ENCODE measurements at places on chromosomes 2 and 18.

GRCh38 chr2:202148515-202149154 lies 75.6 kb downstream of the KIAA2012 start:
- no peak for DNase-seq

GRCh38 chr2:636641-637405 lies 40.4 kb downstream of the TMEM18 start:
- peak; percentile 90 for DNase-seq

DNA sequence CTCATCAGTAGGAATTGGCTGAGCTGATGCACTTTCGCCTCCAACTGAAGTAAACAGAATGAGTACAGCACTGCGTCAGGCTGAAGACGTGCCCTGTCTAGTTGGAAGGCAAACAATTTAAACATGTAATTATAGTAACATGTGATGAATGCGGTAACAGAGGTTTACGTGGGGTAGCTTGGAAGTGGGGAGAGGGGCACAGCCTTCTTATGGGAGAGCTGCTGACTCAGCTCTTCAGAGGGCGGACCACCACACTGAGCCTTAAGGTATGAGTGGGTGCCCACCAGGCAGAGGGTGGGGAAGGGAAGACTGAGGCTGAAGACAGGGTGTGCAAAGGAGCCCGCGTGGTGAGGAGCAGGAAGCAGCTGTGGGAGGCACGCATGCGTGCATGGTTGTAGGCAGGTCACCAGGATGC lies 6.2 kb upstream of the EHD3 start:
- DNase-seq = no peak

DNA sequence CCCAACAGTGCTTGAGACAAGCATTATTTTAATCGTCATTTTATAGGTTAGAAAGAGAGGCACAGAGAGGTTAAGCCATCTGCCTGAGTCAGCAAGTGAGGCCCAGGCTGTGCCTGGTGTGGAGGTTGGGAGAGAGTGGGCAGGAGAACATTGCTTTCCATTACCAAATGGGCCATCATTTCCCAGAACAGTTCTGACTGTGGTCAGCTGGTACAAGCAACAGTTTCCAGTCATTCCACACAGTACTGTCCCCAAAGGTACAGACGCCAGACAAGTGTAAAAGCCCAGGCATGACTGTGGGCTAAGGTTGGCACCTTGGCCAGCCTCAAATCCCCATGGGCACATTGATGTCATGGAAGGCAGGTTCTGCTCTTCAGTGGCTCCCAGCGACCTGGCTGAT lies 98.2 kb upstream of the LCLAT1 start:
- DNase-seq = no peak

- no peak for DNase-seq
Observed at GRCh38 chr2:194383401-194383800, 1273.6 kb upstream of the SLC39A10 start.

DNA sequence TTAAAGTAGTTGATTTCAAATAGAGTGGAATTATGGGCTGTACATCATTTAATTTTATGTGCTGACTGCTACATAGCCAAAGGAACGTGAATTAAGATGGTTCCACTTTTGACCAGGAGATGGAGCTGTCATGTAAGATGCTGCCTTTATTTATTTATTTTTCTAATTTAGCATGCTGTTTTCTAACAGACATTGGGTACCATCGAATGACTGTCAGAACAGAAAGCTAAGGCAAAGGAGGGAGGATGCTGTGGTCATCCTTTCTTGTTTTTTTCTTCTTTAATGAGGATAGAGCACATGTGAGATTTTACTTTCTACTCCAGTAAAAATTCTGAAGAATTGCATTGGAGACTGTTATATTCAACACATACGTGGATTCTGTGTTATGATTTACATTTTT lies at the start of gene SCN2A:
Gene SCN2A (plus strand): TSS at position 185 of the 400 bp plus-strand sequence. CDS start 56,410 bp downstream, outside the sequence.
- no peak for DNase-seq

GRCh38 chr2:37059841-37060240 lies 24.3 kb downstream of the HEATR5B start:
- no peak for DNase-seq

GRCh38 chr18:41767960-41768359 lies 187.1 kb upstream of the PIK3C3 start:
- peak; percentile 13 for DNase-seq

GRCh38 chr2:14558335-14558919 lies 74.1 kb upstream of the LRATD1 start:
- DNase-seq = no peak

All from testis (tissue), 5 donors.